Stimulated activated CD4-positive, alpha-beta T cell treated with anti-CD3 and anti-CD28 coated beads, Interleukin-15, amount 100 ng/mL, for 1 hour (primary cell): ENCODE measurements at places on chromosomes 3 and 15.

- DNase-seq = no peak
Observed at GRCh38 chr3:127529346-127530188, 61.0 kb downstream of the TPRA1 start.

- no peak for DNase-seq
Observed at GRCh38 chr15:57251941-57252340, 124.4 kb upstream of the CGNL1 start.

DNA sequence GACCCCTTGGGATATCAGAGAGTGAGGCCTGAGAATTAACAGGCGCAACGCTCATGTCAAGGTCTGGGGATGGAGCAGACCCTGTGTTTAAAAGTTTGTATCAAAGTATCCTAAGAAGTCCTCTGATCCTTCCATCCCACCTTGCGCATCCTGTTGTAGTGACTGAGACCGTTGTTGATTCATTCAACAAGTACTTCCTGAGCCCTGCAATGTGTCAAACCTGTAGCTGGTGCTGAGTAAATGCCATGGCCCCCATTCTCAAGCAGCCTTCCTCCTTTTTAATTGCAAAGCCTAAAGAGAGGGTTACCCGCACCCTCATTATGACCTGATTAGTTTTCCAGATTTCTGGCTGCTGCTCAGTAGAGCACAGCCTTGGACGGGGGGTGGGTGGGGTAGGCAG, 46.4 kb downstream of the RPLP1 start:
- DNase-seq = no peak

DNA sequence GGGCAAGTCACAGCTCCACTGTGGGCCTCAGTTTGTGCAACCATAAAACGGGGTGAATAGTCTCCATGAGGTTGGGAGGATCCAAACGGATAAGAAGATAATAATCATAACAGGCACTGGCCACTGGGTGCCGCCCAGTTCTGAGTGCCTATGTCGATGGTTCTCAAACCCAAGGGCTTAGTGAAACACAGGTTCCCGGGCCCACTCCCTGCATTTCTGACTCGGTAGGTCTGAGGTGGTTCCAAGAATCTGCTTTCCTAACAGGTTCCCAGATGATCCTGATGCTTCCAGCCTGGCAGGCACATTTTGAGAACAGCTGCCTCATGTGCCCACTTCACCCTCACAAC, 21.2 kb downstream of the ALS2CL start:
- DNase-seq = no peak

DNA sequence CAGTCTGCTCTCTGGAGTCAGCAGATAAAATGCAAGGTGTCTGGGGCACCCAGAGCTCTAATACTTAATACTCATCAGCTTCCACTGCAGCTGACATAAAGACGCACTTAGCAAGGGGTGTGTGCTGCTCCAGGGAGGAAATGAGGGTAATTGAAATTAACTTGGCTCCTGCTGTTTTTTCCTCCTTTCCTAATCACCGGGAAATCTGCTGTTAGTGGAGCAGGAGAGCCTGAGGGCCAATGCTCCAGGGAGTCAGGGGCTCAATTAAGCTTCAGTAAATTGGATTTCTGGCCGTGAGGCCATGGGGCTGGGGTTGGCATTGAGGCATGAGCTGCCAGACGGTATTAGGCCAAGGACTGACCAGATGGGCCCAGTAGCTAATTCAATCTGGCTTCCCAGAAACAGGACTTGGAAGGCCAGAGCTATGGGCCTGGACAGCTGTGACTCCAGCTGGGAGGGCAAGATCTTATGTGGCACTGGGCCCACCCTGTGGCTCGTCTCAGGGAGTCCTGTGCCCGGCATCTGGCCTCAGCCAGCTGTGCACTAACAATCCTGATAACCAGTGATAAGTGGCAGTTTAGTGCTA, 30.7 kb upstream of the CHRNB4 start:
- no peak for DNase-seq

- no peak for DNase-seq
Observed at GRCh38 chr15:98763179-98763578, 114.8 kb downstream of the IGF1R start.
